ENCODE measurements at places on chromosomes 12 and 14. TPM values are rescaled to one million over a fixed set of nuclear protein-coding genes. Genes with fewer than 3 reads are reported as not detected.

Gene GATC
- total RNA-seq, result 30.0 TPM

Gene NAV3
- 329 TPM for total RNA-seq

Gene PCED1B
- 1.3 TPM for total RNA-seq

Gene INSM2
- total RNA-seq, result not detected

Gene PRH2
- 2.8 TPM for total RNA-seq

Gene KRT8
- not detected for total RNA-seq

Gene SENP1
- 39.1 TPM for total RNA-seq

Gene MAP3K9
- total RNA-seq, result 26.3 TPM

Gene PTPN6
- 3.4 TPM for total RNA-seq

Gene CAMKK2
- 53.8 TPM for total RNA-seq

Gene POLE2
- 9.4 TPM for total RNA-seq

Gene NELL2
- total RNA-seq, result 1,558 TPM

Gene MEG3
- total RNA-seq, result 389 TPM

Gene KRT72
- total RNA-seq, result not detected

Gene BCL2L2
- total RNA-seq, result 20.3 TPM

Gene TEX52
- not detected for total RNA-seq

Gene KIF5A
- 97.0 TPM for total RNA-seq

Gene TPPP2
- total RNA-seq, result not detected

Gene AACS
- total RNA-seq, result 51.0 TPM

Gene PRR4
- total RNA-seq, result 13.5 TPM

Gene SYNDIG1L
- total RNA-seq, result 1.3 TPM

Measured in parietal lobe (tissue), 2 donors.